ENCODE measurements at places on chromosomes 5 and 9. TPM values are rescaled to one million over a fixed set of nuclear protein-coding genes. Genes with fewer than 3 reads are reported as not detected.

DNA sequence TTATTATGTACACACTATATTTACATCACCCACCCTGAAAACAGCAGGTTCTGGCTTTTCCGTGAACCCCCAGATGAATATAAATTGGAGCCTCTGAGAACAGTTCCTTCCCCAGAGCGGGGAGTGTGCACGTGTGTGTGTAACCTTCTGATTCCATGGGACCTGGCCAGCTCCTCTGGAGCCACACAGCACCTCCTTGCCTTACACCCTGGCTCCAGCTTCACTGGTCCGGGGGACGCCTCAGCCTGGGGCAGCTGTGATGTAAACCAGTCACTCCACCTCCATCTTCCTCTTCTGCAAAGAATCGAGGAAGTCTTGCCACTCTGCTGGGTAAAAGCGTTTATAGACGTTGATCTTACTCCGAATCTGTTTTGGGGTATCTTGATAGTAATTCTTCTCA is 4.4 kb downstream of the NOP16 start:
- no peak for DNase-seq

GRCh38 chr5:173691931-173692330 is 75.5 kb upstream of the BOD1 start:
- no peak for DNase-seq

Gene LIX1
- 4.7 TPM for total RNA-seq

Gene FOXD4L4
- total RNA-seq = 0.12 TPM

DNA sequence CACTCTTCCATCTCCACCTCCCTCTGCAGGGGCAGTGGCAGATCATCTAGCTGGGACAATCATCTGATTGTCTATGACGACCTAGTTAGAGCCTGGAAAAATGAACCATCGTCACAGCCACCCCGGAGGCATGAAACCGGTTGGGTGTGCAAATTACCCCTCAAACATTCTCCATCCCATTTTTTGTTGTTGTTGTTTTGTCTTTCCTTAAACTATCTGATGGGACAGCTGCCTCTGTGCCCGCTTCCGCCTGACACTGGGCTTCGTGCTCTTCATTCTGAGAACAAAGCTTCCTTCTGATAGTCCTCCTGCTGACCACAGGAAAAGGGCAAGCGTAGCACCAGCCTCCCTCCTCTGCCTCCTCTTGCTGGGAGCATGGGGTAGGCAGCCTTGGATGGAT is 7.0 kb upstream of the NDST1 start:
- no peak for DNase-seq

Data from hepatocyte (in vitro differentiated cells).